ENCODE measurements at places on chromosomes 12 and 14.

DNA sequence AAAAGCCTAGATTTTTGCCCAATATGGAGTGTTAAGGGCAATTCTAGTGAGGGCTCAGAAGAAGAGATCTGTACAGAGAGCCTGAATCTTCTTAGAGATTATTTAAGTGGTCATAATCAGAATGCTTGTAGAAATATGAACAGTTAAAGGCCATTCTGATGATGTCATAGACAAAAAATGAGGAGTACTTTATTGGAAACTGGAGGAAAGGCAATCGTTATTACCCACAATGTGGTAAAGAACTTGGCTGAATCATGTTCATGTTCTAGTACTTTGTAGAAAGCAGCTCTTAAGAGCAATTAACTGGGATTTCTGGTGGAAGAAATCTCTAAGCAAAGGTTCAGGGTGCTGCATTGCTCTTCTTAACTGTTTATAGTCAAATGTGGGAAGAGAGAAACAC, 36.4 kb upstream of the SYT10 start:
- DNase-seq, result no peak

- no peak for DNase-seq
Observed at GRCh38 chr14:73754911-73755360, 40.8 kb upstream of the PNMA1 start.

DNA sequence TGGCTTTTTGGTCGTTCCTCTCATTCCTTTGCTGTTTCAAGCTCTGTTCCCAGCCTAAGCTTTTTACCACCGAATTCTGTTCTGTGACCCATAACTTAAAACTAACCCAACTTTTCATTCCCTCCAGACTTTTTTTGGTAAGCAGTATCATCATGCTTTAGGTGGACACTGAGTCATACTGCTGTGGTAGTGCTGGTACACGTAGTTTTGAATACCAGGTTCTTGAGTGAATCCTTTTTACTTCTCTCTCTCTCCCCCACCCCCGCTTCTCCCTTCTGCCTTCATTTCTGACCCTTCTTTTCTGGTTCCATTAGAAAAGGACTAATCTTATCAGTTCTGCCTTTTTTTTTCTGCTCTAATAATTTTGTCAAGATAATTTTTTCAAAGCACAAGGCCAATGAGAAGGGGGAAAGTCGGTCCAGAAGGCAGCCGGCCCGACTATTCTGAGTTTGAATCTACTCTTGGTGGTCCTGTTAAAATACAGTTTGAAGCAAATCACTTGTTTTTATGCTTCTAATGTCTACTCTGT, 2.3 kb upstream of the MDM2 start:
- no peak for DNase-seq

DNA sequence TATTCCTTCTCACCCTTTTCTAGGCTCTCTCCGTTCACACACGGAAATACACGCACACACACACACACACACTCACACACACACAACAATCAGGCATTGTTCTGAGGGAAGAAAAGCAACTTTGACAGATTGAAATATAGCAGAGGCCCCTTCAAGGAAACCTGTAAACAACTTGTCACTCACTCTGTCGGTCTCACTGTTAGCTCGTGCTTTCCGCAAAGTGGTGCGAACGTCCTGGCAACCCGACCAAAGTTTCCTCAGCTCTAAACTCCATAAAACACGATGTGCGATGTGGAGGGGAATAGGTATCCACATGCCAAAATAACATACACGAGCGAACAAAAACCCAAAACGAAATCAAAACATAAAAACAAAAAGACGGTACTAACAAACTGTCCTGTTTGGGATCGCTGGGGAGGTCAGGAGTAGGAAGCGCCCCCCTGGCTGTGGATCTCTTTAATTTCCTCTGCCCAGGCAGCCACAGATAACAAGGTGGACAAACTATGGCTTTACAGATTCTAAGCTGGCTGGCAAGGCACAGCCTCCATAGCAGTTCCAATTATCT, 822 bp upstream of the SOX5 start:
- DNase-seq, result no peak

DNA sequence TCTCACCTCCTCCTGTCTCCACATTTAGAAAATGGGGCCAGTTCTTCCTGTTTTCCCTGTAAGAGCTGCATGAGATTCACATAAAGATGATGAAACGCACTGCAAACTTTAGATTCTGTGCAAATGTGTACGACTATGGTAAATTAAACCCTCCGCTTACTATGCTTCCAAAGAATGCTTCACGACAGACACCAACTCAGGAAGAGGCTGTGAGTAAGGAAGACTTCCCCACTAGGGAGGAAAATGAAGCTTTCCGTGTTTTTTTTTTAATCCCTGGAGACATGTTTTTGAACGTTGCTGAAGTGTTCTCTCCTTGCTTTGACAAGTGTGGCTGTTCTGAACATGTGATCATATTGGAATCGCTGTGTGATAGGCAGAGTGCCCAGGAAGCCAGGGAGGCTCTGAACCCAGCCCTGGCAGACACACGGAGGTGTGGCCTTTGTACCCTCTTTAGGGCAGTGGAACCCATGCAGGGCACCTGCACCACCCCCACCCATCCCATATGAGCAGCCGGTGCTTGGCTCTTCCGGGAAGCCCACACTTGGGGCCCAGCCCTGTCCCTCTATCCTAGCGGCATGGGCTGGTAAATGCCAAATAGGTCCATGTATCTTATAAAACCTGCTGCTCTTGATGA, 7.5 kb upstream of the SYNE3 start:
- no peak for DNase-seq

- DNase-seq, result no peak
Observed at GRCh38 chr12:130418251-130418650, 80.6 kb downstream of the PIWIL1 start.

Measured in GM04503 (cell line).